ENCODE measurements at places on chromosomes 3 and 15.
A peak's percentile ranks its signal among the peaks of the same experiment; 100 is the strongest.

DNA sequence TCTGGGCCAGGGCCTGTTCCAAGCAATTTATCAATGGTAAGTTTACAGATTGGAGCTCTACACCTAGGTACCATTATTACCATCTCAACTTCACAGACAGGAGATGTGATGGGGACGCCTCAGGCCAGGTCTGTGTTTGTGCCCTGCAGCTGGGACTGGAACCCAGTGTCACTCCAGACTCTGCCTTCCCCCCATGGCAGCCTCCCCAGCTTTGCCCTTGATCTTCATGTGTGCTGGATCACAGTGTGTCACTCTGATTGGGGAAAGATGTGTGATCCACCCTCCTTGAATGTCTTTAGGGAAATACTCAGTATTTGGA is 59.6 kb downstream of the MGLL start:
- no peak for DNase-seq

DNA sequence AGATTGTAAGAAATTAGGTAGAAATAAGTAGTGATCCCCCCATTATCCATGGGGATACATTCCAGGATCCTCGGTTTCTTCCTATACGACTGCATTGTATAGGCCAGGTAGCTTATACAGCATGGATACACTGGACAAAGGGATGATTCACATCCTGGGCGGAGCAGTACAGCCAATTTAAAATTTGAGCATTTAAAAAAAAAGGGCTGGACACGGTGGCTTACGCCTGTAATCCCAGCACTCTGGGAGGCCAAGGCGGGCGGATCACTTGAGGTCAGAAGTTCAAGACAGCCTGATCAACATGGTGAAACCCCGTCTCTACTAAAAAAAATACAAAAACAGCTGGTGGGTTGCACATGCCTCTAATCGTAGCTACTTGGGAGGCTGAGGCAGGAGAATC is 976 bp upstream of the ARGFX start:
- DNase-seq = no peak

DNA sequence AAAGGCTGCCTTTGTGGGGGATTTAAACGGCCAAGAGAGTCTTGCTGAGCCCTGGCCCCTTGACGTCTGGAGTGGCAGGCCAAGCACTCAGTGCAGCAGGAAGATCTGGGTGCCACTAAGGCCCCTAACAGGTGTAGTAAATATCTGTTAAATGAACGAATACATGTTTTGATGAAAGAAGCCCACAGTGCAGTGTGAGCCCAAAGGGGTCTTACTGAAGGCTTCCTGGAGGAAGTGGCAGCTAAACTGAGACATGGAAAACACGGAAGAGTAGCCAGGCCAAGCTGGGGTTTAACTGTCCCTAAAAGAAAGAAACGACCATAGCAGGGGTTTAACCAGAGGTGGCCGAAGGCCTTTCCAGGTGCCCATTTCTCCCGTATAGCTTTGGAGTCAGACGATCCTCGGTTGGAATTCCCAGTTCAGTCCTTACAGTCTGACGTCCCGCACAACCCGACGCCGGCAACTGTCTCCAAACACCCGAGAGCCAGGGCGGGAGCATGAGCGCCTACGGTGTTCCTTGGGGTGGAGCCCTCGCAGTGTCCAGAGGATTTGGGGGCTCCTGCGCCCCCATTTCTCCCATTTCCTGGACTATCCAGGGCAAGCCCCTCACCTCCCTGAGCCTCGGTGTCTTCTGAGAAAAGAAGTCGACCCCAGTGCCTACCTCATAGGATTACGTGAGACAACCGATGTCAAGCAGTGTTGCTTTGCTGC is 910 bp upstream of the ABHD6 start:
- DNase-seq = no peak

DNA sequence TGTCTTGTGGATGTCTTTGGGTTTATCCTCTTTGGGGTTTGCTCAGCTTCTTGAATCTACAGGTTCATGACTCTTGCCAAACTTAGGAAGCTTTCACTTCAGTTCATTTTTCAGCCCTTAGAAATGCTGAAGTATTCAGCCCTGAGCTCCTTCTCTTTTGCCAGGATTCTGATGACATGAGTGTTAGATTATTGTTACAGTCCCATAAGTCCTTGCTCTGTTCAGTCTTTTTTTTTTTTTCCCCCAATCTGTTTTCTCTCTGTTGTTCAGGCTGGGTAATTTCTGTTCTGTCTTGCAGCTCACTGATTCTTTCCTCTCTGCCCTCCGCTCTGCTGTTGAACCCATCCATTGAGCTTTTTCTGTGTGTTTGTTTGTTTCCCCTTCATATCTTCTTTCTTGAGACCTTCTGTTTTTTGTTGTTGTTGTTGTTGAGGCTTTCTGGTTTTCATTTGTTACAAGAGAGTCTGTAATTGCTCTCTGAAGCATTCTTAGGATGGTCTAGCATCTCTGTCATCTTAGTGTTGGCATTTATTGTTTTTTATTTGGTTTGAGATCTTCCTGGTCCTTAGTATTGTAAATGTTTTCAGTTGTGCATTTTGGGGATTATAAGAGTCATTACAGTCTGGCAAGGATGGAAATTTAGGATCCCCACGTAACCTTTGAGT is 18.4 kb downstream of the LRCH3 start:
- DNase-seq = no peak

GRCh38 chr3:7487763-7488162 is 626.8 kb downstream of the GRM7 start:
- DNase-seq = no peak

- no peak for DNase-seq
Measured at GRCh38 chr15:38304481-38304880, 51.8 kb downstream of the SPRED1 start.

GRCh38 chr15:64803526-64803925 is 21.9 kb downstream of the PIF1 start:
- no peak for DNase-seq

DNA sequence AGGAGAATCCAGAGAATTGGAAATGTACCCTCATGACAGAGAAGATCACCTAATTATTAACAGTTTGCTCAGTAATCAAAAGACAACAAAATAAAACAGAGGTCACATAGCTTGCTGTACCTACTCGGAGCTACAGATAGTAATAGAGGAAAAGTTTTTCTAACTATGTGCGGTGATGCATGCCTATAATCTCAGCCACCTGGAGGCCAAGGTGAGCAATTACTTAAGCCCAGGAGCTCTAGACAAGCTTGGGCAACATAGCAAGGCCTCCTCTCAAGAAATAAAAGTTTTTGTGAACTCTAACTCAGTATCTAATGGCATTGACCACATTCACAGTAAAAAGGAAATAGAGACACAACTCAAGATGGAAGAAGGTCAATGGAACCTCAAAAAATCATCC is 243.6 kb downstream of the ATP8B4 start:
- no peak for DNase-seq

GRCh38 chr3:100402891-100403290 is 1.6 kb downstream of the LNP1 start:
- no peak for DNase-seq

DNA sequence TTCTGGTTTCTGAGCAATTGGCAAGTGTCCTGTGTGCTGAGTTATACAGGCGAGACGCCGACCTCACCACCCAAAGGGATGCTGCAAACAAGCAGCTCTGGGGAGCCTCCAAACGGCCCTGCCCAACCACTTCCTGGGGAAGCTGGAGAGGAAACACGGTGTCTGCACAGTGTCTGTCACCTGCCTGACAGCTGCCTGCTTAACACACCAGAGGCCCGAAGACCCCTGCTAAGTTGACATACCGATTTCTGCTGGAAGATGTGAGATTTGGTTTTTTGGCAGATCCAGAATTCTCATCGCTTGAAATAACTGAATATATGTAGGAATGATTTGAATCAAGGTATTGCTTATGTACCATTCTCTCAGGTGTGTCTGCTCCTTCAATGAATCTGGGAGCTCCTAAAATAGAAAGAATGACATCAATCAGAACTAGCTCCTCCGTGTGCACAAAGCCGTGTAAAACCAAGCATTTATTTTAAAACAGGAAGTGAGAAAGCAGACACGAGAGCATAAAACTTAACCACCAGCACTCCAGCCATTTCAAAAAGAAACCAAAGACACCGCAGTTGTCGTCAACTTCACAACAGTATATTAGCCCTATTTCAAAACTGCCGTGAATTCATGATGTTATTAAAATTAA is 27.2 kb downstream of the LRRC2 start:
- DNase-seq = no peak

- no peak for DNase-seq
Measured at GRCh38 chr3:172987273-172987672, 153.8 kb downstream of the SPATA16 start.

- DNase-seq = peak; percentile 94
Measured at GRCh38 chr15:80778964-80779657, at the start of gene CEMIP. Gene CEMIP (plus strand): TSS chr15:80779370. CDS start chr15:80873880, 94,510 bp downstream.

- DNase-seq = no peak
Measured at GRCh38 chr15:81373775-81374395, at the start of gene TMC3. Gene TMC3 (minus strand): TSS chr15:81374213. CDS start chr15:81374077, 136 bp downstream.

GRCh38 chr3:31550452-31551251 is 17.9 kb downstream of the STT3B start:
- DNase-seq = peak; percentile 43

- DNase-seq = no peak
Measured at GRCh38 chr15:48409623-48410022, 78.4 kb downstream of the DUT start.

DNA sequence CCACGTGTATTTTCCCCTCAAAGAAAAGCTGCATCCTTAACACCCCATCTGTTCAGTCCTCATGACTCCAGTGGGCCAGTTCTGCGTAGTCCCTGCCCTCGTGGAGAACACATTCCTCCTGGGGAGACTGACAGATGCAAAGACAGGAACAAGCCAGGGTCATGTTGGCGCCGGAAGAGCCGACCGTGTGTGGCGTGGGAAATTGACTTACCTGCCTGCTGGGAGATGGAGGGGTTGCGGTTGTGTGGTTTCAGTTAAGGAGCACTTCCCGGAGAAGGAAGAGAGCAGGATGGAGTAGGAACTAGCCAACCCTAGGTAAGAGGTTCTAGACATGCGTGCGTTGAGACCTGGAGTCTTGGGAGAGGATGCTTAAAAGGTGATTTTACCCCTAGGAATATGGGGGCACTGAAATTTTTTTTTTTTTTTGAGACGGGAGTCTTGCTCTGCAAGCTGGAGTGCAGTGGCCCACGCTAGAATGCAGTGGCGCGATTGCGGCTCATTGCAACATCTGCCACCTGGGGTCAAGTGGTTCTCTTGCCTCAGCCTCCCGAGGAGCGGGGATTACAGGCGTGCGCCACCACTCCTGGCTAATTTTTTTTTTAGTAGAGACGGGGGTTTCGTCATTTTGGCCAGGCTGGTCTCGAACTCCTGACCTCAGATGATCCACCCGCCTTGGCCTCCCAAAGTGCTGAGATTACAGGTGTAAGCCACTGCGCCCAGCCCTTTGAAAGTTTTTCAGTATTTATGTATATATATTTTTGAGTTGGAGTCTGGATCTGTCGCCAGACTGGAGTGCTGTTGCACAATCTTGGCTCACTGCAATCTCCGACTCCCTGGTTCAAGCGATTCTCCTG is 1.4 kb downstream of the VHL start:
- peak; percentile 24 for DNase-seq

DNA sequence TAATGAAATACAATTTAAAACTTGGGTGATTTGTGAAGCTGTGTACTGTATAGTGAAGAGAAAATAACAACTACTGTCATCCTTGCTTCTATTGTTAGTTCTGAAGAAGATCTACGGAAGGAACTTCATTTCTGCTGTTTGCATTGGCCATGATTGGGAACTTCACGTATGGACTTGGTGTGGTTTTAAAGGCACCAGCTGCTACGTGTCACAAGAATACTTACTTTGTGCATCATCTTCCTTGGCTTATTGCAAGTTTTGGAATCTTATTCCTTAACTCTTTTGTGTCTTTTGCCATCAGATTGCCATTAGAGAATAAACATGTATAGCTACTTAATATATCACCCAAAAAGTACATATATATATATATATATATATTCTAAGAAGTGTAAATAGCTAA is 75.0 kb upstream of the VEPH1 start:
- no peak for DNase-seq

DNA sequence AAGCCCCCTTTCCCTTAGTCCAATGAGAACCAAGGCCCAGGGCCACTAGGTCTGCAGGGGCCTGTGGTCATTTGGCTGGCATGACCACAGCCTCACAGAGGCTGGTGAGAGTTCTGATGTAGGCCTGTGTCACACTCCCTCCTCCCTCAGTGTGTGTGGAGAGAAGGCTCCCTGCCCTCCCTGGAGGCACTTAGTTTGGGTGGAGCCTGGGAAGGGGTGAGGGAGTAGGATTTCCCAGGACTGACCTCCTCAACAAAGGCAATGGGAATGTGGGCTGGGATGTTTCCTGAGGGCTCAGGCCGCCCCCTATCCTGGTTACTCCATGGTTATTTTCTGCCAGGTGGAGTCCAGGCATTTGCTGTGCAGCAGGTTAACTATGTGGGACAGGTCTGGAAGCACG is 7.6 kb downstream of the TEX264 start:
- no peak for DNase-seq

DNA sequence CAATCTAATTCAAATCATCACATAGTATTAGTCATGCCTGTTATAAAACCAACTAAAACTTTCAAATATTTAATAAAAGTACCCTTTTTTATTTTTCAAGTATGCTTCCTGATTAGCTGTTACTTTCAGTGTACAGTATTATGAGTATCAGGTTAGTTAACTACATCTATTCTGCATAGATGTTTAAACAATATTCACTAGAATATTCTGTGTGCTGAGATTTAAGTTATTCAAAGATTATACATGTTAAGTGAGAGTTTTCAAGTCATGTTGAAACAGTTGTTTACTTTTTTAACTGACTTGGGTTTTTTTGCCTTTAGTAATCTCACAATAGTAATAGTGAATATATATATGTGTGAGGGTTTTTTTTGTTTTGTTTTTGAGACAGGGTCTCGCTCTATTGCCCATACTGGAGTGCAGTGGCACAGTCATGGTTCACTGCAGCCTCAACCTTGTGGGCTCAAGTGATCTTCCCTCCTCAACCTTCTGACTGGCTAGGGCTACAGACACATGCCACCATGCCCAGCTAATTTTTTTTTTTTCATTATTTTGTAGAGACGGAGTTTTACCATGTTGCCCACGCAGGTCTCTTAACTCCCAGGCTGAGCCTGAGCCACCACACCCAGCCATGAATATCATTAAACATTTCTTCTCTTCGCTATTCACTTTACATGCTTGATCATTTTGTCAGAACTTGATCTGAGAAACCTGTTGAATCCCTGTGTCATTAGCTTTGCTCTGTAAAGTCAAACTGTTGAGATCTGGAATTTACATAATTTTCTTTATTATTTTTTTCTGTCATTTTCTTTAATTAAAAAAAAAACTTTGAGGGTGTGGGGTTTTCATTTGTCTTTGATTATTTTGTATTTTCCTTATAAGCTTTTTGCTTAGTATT is 286.2 kb upstream of the UBE2E1 start:
- no peak for DNase-seq

GRCh38 chr3:158339638-158340037 is 229.7 kb downstream of the RSRC1 start:
- DNase-seq = peak; percentile 42

- DNase-seq = no peak
Measured at GRCh38 chr3:32481791-32482631, 20.6 kb downstream of the CMTM6 start.

DNA sequence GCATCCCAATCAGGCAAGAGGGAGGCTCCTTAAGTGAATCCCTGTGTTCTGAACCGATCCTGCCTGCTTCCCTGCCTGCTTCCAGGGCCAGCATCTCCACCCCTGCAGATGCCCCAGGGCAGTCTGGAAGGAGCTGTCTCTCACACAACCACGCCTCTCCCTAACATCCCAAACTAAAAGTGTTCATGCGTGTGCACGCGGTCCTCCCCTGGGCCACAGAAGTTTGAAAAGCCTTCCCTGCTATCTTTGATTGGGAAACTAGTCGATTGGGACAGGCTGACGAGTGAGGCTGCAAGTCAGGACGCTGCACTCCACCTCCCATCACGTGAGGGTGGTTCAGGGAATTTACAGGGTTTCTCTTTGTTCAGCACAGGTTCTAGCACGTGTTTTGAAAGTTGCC is 340.9 kb upstream of the ICE2 start:
- DNase-seq = no peak

GRCh38 chr3:172651936-172652625 is 58.8 kb downstream of the NCEH1 start:
- DNase-seq = no peak

Data from SK-N-SH (cell line).